ENCODE measurements at places on chromosomes 12 and 14.
A peak's percentile ranks its signal among the peaks of the same experiment; 100 is the strongest.

- DNase-seq: no peak
These were observed 87.7 kb downstream of the CHGA start for GRCh38 chr14:93010522-93011140.

- no peak for DNase-seq
These were observed 34.4 kb downstream of the TTC7B start for GRCh38 chr14:90781876-90782275.

DNA sequence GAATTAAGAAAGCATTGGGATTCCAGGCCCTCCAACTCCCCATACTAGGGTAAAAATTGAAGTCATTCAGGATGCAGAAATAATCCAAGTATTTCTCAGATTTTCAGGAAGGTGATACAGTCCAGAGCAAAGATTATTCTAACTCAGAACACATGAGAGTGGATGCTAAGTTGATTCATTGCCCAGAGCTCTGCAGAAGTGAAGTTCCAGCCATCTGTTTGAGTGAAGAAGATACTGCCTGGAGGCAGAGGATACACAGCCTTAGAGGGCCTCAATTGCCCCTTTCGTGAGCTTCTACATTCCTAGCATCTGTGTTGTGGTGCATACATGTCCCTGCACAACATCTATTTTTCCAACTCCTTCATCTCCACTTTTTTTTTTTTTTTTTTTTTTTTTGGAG lies 36.9 kb upstream of the SMUG1 start:
- no peak for DNase-seq

GRCh38 chr12:117119592-117120198 lies 20.5 kb upstream of the TESC start:
- DNase-seq: no peak

- DNase-seq: no peak
These were observed 28.4 kb upstream of the SFSWAP start for GRCh38 chr12:131682510-131682895.

GRCh38 chr12:55927588-55928502 lies at the start of gene PYM1:
TSS of gene PYM1 (minus strand) at chr12:55927894. CDS start at chr12:55927761, 133 bp downstream.
- peak; percentile 33 for DNase-seq

DNA sequence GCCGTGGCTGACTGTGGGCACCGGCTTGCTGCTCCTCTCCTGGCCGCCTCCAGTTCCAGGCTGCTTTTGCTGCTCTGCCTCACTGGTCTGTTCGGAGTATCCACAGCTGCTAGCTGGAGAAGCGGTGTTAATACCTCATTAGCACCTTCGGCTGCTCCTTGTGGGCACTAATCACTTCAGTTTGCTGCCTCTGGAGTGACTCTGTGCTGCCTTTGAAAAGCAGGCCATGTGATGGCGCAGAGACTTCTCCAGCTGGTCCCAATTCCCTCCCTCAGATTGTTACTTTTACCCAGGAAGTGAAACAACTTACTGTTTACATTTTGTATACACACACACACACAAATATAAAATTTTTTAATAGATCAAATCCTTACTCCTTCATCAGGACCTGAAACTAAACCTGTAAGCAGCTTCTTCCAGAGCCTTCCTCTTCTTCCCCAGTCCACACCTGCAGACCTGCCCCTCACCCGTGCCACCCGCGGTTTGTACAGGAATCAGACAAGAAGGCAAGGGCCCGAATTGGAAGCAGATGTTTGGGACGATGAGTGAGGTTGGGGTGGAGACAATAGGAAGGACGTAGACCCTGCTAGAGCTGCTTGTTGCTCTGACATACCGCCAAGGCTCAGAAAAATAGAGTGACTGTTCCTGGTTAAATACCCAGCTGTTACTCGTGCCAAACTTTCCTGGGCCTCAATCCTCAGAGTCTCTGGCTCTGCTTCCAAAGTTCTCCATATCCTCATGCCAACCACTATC lies 41.5 kb upstream of the LTBP2 start:
- no peak for DNase-seq

DNA sequence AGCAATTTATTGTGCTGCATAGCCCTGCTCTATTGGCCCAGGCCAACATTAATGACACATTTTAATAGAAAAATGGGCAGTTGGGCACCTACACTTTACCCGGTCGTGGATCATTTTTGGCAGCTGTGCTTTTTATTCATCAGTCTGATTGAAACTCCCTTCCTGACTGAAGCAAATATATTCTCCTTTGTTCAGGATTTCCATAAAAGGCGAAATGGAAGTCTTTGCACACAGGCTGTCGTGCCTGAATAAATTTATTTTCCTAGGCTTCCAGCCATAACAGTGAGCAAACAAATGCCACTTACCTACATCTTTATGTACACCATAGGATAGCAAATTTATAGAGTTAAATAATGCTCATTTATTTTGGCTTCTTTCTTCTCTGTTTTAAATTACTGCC lies 480.7 kb upstream of the DCN start:
- DNase-seq: no peak

GRCh38 chr14:103391048-103391447 lies 5.8 kb downstream of the MARK3 start:
- DNase-seq: no peak

GRCh38 chr12:29702972-29703371 lies 80.8 kb downstream of the TMTC1 start:
- no peak for DNase-seq

GRCh38 chr12:91690531-91690930 lies 455.1 kb downstream of the BTG1 start:
- DNase-seq: no peak

DNA sequence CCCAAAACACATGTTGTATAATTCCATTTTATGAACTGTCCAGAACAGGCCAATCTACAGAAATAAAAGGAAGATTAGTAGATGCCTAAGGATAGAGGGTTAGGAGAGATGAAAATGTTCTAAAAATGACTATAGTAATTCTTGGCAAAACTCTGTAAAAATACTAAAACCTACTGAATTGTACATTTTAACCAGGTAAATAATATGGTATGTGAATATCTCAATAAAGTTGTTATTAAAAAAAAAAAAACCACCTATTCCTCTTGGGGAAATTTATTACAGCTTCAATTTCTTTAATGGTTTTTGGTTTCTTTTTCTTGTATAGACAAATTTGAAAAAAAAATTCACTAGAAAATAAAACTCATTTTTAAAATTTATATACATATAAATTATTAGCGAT lies 33.2 kb downstream of the YAF2 start:
- no peak for DNase-seq

All from activated CD8-positive, alpha-beta memory T cell treated with anti-CD3 and anti-CD28 coated beads for 1 hour (primary cell).